ENCODE measurements at places on chromosomes 6 and 20. TPM values are rescaled to one million over a fixed set of nuclear protein-coding genes. Genes with fewer than 3 reads are reported as not detected.

The GDAP1L1 gene
- total RNA-seq = not detected

DNA sequence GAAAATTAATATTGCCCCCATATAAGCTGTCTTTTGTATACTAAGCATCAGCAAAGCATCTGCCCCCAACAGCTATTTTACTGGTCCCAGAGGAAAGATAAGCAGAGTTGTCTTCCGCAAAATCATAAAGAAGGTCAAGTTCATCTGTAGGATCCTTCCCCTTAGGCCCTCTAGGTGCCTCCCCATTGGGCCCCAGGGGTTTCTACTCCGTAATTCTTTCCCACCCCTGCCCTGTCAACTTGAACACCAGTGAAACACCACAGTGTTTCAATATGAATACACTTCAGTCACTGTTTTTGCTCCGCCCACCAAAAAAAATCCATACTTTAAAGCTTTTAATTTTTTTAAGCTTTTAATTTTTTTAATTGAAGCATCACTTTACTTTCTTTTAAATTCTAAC lies 159.2 kb downstream of the ATXN1 start:
- no peak for DNase-seq

The SNX9 gene
- 68.0 TPM for total RNA-seq

GRCh38 chr6:33710296-33711121 lies 991 bp downstream of the UQCC2 start:
- no peak for DNase-seq

- no peak for DNase-seq
Observed at GRCh38 chr20:3646067-3646440, 17.1 kb downstream of the GFRA4 start.

The TGM6 gene
- total RNA-seq = not detected

GRCh38 chr20:18166241-18166881 lies 28.7 kb downstream of the KAT14 start:
- DNase-seq = peak; percentile 54

The MMS22L gene
- total RNA-seq = 9.2 TPM

DNA sequence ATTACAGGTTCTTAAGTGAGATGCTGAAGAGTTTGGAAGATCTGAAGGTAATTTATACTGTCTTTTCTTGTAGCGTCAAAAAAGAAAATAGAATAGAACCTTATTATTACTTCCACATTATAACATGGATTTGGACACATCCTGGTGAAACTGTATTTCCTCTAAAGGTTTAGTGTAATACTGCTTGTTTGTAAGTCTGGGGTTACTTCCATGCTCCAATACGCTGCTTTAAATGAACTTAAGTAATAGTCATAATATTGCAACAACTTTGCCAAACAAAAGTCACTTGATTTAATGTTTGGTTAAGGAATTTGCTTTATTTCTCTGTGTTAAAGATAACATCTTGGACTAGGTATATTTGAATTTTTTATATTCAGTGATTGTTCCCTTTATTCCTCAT lies 11.5 kb upstream of the SNRNP48 start:
- no peak for DNase-seq

DNA sequence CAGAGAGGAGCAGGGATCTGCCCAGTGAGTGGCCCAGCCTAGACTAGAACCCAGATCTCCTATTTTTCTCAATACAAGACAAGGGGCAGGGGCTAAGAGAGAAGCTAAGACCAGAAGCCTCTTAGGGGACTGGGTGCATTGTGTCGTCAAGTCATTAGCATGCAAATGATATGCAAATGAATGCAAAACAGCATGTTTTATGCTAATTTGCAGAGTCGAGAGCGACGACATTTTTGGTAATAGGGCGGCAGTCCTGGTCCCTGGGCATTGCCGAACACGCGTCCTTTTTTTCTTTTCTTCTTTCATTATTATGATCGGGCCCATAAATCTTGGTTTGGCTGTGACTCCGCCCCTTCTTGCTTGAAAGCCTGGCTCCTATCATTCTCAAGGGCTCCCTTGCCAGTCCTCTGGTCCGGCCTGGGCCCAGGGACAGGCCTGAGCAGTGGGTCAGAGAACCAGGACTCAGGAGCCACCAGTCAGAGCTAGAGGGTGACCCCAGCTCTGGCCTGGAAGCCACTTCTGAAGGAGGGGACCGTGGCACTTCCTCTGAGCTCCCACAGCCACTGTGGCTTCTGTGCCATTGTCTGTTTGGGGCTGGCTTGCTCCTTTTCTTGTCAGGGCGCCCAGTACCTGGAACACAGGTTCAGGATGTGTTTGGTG lies 32.0 kb upstream of the SCRT2 start:
- no peak for DNase-seq

The FAM217A gene
- not detected for total RNA-seq

The TINAG gene
- 55.5 TPM for total RNA-seq

DNA sequence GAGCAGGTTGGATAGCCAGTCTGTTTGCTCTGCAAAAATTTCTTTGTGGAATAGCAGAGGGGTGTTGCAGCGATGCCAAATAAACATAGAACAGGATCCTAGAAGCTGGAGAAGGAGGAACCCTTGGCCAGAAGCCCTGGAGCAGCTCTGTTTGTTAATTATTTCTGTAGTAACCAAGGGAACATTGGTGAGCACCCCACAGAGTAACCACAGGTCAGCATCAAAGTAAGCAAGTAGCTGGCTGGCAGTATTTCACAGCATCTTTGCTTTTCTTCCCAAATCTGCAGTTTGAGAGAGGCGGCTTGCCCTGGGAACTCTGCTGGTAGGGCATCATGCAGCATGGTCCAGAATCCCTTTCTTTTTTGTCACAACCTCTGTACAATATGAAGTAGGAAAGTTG lies 12.7 kb upstream of the APMAP start:
- no peak for DNase-seq

GRCh38 chr20:32519381-32519730 lies 65.8 kb downstream of the NOL4L start:
- peak; percentile 17 for DNase-seq

GRCh38 chr20:33333616-33334015 lies 50.6 kb downstream of the BPIFB1 start:
- no peak for DNase-seq

DNA sequence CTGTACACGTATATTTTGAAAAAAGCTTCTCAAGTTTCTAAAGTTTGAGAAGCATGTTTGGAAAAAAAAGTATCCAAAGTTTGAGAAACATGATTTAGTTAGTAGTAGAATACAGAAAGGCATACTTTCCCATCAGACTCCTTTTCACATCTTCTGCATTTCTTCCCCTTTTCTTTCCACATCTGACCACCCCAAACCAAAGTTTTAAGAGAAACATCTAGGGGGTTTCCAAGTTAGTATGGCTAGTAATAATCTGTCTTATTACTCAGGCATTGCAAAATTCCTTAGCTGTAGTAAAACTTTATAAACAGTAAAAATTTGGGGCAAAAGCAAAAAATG lies 63.0 kb upstream of the IL20RA start:
- DNase-seq = no peak

The RSPH4A gene
- total RNA-seq = 0.35 TPM

GRCh38 chr20:61299618-61300017 lies 47.6 kb downstream of the CDH4 start:
- DNase-seq = no peak

All from mucosa of descending colon (tissue), 3 donors.